Fibroblast of upper back skin (primary cell): ENCODE measurements at places on chromosomes 11 and 22.

DNA sequence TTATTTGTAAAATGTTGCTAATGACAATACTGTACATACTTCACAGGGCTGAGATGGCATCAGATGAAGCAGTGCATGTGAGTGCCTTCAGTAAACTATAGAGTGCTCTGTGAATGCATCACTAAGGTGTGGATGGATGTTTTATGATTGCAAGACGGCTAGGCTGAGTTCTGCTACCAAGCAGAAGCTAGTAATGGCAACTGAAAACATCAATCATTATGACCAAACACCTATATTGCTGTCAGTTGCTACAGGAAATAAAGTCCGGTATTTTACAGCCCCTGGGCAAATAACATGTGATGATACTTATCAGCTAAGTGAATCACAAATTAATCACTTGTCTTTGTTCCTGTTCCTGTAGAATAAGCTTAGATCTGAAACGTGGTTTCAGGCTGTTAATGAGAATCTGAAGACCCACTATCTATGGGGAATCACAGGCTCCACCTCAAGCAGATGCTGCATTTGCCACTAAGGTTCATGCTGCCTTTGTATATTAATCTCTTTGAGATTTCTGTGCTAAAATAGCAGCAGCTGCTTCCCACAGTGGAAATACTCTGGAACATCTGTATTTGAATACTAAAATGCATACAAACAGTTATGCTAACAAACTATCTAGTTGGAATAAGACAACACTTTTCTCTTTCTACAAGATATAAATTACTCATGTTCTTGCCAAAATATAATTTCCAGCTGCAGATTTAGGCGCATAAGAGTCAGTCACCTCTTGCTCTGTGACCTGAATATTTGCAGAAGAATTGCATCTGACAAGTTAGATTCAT is 254.0 kb upstream of the PITPNB start:
- DNase-seq, result no peak

- no peak for DNase-seq
Observed at GRCh38 chr22:46649141-46650077, 29.2 kb downstream of the GRAMD4 start.

- DNase-seq, result no peak
Observed at GRCh38 chr22:43060183-43060582, 29.0 kb downstream of the TTLL1 start.

DNA sequence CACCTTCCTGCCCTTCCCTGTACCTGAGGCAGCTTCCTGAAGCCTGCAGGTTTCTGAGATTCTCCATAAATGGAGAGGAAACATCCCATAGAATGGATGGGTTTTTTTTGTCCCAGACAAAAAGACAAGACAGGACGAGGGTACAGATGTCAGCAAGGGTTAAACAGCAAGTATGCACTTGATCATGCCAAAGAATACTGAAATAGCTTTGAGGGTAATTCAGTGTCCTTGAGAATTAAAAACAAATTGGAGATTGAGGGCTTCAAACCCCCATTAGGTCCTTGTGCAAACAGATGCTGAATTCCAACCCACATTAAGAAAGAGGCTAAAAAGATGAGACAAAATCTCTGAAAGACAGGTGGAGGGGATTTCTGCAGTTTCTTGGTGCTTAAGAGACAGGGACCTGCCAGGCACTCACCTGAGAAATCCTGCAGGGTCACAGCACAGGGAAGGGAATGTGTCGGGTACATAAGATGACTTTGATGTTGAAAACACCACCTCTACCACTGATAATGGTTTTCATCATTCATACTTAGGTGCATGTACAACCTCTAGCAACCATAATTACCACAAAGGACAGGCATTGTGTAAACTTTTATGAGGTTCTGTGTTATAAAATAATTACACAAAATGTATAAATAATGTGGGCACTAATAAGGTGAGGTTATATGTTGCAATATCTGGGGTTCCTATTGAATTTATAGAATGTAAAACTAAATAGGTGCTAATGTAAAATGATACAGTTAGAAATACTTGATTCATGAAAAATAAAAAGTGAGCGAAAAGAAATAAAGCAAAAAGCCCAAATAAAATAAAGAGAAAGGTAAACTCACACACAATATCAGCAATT is 107.1 kb upstream of the TOP3B start:
- DNase-seq, result no peak

DNA sequence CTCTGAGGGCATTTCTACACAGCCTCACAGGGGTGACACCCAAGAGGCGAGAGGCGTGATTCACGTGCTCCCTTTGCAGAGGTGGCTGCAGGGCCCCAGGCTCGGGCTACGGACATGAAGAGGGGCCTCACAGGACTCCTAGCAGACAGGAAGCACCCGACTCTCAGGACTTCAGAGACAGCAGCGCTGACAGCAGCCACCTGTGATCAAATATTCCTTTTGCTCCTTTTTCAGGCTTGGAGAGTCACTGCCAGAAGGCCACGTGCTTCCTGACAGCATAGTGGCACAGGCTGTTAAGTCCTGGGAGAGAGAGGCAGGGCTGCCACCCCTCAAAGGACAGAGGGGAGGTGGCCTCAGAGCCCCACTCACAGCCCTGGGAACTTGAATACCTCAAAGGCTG is 348.9 kb downstream of the CADM1 start:
- DNase-seq, result no peak

- no peak for DNase-seq
Observed at GRCh38 chr11:1224111-1224490, 1.2 kb downstream of the MUC5B start.

DNA sequence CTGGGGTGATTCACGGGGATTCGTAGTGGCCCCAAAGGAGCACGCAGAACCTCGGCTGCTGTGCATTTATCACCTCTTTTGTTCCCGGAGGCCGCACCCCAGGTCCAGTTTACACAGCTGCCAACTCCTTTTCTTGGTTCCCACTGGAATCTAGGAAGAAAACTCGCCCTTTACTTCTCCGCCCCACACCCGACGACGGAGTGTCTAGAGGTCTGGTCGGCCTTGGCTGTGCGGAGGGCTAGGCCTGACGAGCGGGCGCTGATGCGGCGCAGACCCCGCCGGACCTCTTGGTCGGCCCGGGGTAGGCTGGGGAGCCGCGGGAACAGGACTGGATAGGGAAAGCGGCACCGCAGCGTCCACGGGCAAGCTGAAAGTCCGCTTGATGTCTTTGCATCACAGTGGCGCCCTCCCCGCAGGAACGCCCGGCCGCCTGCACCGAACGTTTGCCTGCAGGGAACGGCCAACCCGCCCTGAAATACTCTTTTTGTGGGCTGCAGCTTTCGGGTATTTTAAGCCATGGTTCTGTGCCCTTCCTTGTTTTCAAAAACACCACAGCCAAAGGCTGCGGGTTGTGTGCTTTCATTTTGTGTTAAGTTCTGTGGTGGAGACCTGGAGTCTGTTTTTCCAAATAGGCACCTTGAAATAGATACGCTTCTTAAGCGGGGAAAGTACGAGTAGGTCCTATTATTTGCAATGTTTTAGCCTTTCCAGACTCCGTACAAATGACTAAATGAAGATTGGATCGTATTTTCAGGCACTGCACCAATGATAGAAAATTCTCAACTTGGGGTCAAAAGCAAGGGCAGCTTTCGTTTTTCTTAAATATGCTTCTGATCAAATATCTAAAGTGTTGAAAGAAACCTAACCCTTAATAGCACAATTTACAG is 829 bp upstream of the ZBED5 start:
- DNase-seq, result no peak

GRCh38 chr22:39453765-39454378 is 2.9 kb upstream of the MGAT3 start:
- DNase-seq, result no peak

DNA sequence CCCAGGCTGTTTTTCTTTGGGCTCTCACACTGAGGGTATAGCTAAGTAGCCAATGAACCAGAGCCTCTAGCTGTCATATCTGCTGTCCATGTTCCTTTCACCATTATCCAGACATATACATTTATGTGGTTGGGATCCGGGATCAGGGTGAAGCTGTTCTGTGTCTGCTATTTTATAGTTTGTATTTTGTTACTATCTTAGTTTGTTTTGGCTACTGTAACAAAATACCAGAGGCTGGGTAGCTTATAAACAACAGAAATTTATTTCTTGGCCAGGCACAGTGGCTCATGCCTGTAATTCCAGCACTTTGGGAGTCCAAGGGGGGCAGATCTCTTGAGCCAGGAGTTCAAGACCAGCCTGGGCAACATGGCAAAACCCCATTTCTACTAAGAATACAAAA is 40.5 kb upstream of the CABP7 start:
- DNase-seq, result no peak
